ENCODE measurements at places on chromosomes 5 and 9.
A peak's percentile ranks its signal among the peaks of the same experiment; 100 is the strongest.

DNA sequence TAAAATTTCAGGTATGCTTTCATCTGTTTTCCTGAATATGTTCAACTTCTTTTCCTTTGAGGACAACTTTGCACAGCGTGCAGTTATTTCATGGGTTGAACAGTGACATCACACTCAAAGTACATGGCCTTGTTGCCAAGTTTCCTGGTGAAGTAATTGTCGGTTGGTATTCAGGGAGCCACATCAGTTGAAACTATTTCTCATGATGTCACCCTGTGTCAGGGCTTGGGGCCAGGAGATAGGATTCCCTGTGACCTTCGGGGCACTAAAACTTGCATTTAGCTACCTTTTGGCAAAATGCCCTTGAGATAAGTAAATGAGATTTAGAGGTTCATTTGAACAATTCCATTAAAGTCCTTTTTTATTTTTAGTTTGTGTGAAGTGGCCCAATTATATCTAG lies 383.9 kb downstream of the SH3GL2 start:
- DNase-seq, result no peak

DNA sequence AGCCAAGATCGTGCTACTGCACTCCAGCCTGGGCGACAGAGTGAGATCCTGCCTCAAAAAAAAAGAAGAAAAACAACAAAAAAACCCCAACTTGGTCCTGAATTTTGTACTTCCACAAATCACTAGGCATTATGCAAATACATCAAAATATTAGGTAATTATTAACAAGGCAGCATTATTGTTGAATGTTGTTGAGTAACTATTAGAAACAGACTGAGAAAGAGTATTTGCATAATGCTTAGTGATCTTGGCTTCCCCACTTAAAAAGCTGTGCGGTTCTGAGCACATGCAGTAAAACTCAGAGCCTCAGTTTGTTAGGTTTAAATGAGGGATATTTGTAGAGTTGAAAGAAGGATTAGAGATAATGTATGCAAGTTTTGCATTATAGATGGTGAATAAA lies 64.2 kb downstream of the SCAMP1 start:
- no peak for DNase-seq

DNA sequence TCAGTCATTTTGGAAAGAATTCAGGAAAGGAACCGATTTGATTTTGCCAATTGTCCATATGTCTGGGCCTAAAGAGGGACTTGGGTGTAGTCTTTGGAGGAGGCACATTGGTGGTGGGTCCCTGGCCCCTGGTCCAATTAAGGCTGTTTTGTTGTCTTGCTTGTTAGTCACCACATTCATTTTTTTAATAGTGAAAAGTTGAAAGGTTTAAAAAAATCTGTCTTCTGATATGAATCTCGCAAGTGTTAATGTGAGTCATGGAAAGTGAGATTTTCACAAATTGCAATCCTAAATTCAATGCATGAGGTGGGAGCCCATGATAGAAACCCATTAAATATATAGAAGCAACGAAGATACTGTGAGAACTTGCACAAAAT lies 165.9 kb upstream of the OTULINL start:
- DNase-seq, result peak; percentile 20

DNA sequence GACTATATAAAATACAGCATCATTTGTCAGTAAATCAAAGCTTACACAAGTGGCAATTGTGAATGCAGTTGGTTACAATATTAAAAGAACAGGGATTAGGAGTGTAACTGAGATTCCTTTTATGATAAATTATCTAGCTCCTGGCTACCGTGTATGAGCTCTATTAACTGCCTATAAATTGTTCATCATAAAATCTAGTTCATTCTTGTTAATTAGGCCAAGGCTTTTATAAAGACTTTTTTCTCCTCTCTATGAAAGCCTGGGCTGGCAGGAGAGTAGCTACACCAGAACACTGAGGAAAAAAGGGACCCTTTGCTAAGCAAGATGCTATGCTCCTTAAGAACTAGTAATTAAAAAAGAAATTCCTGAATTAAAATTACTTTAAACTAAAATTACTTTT lies 132.4 kb upstream of the MEF2C start:
- no peak for DNase-seq

GRCh38 chr5:169301386-169301934 lies 521 bp upstream of the SLIT3 start:
- no peak for DNase-seq
